Mesothelial cell of epicardium (in vitro differentiated cells): ENCODE measurements at places on chromosomes 4 and X.

GRCh38 chr4:140707325-140707724, 48.9 kb downstream of the TBC1D9 start:
- no peak for DNase-seq

DNA sequence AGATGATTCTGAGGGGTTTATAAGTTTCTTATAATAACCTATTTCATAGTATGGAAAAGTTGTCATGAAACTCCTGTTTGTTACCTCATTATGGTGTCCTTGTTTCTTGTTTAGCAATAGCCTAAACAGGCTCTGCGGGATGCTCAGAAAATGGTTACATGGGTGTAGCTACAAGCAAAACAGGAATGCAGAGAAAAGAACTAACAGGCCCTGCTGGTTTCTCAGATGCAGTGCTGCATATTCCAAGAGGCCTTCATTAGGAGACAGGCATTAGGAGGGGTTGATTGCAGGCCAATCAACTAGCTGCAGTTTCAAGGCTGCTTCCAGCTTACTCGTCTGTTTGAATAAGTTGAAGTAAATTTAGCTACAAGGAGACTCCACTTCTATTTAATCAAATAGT, 37.6 kb upstream of the HPGD start:
- no peak for DNase-seq

DNA sequence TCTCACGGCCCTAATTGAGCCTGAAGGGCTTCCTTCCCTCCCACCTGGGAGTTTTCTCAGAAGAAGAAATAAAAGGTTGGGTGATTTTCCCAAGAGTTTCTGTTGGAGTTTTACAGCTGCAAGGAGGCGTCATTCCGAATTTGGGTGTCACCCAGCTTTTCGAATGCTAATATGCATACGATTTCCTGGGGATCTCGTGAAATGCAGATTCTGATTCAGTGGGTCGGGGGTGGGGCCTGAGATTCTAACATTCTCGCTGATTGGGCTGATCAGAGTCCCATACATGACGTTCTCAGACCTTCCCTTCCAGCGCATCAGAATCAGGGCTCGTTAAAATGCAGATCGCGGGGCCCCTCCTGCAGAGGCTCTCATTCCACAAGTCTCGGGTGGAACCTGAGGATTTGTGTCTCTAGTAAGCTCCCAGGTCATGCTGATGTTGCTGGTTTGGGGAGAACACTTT, 125.8 kb upstream of the STX18 start:
- no peak for DNase-seq

DNA sequence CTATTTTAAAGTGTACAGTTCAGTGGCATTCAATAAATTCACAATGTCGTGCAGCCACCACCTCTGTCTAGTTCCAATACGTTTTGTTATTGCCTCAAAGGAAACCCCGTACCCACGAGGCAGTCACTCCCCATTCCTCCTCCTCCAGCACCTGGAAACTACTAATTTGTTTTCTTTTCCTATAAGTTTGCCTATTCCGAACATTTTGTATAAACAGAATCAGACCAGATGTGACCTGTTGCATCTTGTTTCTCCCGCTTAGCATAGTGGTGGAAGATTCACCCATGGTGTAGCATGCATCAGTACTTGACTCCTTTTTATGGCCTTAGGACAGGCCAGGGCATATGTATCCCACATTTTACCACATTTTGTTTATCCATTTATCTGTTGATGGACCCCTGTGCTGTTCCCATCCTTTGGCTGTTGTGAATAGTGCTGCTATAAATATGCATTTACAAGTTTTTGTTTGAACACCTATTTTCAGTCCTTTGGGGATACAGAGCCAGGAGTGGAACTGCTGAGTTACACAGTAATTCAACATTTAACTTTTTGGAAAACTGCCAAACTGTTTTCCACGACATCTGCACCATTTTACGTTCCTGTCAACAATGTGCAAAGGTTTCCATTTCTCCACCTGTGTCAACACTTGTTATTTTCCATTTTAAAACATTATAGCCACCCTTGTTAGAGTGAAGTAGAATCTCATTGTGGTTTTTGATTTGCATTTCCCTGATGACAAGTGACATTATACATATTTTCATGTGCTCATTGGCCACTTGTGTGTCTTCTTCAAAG, 57.8 kb upstream of the STX18 start:
- no peak for DNase-seq

GRCh38 chr4:96677499-96677898, 837.6 kb downstream of the PDHA2 start:
- DNase-seq, result no peak

DNA sequence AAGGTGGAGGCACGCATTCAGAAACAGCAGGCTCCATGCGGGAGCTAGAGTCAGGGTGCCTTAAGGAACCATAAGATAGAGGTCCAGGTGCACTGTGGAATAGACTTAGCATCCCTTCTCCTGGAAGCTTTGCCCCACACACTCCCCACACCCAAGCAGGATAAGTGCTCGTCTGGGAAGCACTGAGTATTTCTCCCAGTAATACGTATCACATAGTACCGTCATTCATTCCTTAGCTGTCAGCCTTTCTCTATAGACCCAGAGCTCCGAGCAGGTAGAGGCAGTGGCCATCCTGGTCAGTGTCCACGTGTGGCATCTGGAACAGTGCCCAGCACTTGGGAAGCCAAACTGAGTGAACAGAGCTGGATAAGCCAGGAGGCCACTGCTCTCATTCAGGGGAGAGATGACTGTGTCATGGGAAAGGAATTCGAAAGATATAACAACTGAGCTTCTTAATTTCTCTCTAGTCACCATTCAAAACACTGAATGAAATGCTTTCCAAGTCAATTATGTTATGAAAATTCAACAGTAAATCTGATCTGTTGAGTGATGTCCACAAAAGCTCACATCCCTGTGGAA, 9.9 kb downstream of the APBB2 start:
- no peak for DNase-seq

- DNase-seq, result no peak
These were observed 6.2 kb downstream of the JCHAIN start for GRCh38 chr4:70660106-70660505.

- DNase-seq, result no peak
These were observed 171.5 kb upstream of the FRG1 start for GRCh38 chr4:189769131-189769530.

- no peak for DNase-seq
These were observed 5.5 kb downstream of the ELMOD2 start for GRCh38 chr4:140529434-140529833.

DNA sequence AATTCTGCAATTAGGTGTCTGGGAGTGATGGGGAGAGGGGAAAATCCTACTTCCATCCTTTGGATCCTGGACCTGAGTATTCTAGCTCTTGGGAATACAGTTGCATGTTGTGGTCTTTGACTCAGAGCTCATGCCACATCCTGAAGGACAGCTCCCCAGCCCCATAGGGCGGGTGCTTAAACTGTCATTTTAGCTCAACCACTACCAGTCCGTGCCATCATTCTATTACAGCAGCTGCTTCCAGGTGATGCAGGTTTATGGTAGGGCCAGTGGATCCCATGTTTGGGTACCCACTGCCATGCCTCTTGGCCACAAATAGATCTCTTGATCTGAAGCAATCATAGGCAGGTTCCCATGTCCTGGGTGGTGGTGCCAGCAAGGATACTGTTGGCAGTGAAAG, 34.7 kb downstream of the CCKAR start:
- DNase-seq, result no peak

- DNase-seq, result no peak
These were observed 58.0 kb upstream of the CCSER1 start for GRCh38 chr4:90069151-90069550.

GRCh38 chr4:2797545-2798305, 4.8 kb downstream of the SH3BP2 start:
- DNase-seq, result no peak

GRCh38 chr4:162163892-162164759, at the start of gene FSTL5:
Gene FSTL5 (minus strand): TSS chr4:162164000. CDS start chr4:162111396, 52,604 bp downstream.
- peak; percentile 29 for DNase-seq

DNA sequence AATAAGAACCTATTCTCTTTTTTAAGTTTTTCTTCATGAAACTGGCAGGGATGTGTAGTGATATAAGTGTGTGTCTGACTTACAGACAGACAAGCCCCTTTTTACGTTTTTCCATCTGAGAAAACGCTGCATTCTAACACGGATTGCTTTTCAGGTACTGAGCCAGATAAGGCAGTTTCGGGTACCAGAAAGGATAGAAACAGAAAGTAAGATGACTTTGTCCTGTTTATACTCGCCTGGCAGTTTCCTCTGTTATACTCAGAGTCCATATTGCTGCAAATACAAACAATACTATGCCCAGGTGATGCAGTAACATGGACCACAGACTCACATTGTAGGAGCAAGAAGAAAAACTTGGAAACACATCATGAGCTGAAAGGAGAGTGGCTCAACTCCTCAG, 2320.6 kb upstream of the AGA start:
- DNase-seq, result no peak

- DNase-seq, result no peak
These were observed 18.1 kb downstream of the SEC24B start for GRCh38 chr4:109451544-109452273.

DNA sequence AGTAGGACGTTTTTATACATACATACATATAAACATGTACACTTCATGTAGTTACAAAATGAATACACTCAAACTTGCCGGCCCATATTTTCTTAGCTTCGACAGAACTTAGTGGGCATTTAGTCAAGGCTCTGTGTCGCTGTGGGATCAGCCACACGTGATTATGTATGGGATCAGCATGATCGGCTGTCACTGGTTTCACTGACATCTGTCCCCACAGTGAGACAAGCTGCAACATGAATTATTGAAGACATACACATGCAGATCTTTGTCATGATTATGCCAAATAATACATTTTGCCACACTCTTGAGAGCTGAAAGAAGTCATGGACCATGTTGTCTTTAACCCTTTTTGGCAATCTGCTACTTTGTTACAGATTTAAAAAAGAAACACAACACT, 38.2 kb upstream of the NAA11 start:
- no peak for DNase-seq

- DNase-seq, result no peak
These were observed 2078.4 kb downstream of the PCDH7 start for GRCh38 chr4:32798471-32799159.

- peak; percentile 22 for DNase-seq
These were observed 477 bp downstream of the KLHL13 start for GRCh38 chrX:118115953-118116712.

DNA sequence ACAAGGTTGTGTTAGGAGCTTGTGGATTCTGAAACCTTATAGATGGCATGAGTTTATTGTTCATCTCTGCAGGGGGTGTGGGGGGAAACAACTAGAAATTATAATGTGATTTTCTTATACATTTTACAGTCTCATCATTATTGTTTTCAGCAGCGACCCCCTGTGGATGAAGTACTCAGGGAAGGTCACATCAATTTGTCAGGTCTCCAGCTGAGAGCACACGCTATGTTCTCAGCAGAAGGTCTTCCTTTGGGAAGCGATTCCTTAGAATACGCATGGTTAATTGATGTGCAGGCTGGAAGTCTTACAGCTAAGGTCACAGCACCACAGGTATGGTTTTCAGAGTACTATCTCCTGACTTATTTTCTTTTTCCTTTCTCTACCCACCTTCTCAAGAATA, 72.2 kb downstream of the BLTP1 start:
- no peak for DNase-seq
